ENCODE measurements at places on chromosomes 7 and 10.

- DNase-seq, result no peak
These were observed 12.1 kb upstream of the LAMB1 start for GRCh38 chr7:108014747-108015682.

DNA sequence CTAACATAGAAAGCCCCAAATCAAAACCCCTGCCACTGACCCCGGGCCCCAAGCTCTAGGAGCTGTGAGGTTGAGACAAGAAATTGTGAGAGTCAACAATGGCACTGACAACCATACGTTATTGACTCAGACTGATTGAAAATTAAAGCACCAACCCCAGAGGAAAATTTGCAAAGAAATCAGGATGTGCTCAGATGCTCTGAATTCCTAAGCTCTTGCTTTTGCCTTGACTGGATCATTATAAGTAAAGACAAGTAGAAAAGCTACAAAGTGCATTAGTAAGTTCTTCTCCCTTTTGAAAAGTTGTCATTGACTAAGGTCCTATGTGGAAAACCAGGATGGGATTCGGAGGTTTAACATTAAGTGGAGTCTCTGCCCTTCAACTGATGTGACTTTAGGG, 130.2 kb downstream of the SAMD9 start:
- DNase-seq, result no peak

DNA sequence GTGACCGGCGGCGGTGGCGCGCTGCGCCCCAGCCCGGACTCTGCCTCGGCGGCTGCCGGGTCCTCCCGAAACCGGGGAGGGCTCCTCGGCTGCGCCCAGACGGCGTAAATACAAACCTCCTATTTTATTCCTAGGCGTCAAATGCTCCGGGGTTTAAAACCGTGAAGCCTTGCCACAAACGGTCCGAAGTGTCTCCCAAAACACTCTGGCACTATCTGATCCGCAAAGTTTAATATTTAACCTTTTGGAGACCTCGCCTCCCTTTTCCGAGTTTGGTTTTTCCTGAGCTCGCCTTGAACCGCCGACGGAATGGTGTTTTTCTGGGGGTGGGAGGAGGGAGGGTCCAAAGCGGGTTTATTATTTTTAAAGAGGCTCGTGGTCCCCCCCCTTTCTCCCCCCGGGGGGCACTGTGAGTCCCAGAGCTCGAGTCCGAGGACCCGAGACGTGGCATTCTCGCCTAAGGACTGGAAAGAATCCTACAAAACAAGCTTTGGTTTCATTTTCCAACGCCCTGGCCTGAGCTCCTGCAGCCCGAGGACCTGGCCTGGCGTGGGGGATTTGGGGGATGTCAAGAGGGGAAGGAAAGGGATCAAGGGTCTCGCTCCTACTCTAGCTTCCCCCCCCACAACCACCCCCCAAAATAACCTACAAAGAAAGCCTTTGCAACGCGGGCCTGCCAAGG, 1.8 kb downstream of the TNRC18 start:
- no peak for DNase-seq

DNA sequence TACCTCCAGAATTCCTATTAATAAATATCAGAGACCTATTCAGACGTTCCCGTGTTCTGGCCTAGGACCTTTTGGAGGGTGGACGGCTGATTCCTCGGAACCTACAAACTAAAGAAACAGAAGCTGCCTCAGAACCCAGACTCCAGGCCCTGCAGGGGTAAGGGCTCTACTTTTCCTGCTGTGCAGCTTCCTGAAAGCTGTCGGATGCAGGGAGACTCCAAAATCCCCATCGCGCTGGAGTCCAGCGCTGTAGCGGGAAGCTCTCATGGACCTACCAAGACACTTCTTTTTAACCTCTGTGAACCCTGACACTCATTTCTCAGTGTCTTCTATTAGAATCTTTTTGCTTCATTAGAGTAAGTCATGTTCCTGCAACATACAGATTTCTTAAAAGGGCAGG, 244.5 kb upstream of the PITRM1 start:
- no peak for DNase-seq

- no peak for DNase-seq
These were observed 291.0 kb downstream of the RNLS start for GRCh38 chr10:88292185-88292514.

- no peak for DNase-seq
These were observed 527.3 kb upstream of the SEMA3D start for GRCh38 chr7:85714043-85714578.

DNA sequence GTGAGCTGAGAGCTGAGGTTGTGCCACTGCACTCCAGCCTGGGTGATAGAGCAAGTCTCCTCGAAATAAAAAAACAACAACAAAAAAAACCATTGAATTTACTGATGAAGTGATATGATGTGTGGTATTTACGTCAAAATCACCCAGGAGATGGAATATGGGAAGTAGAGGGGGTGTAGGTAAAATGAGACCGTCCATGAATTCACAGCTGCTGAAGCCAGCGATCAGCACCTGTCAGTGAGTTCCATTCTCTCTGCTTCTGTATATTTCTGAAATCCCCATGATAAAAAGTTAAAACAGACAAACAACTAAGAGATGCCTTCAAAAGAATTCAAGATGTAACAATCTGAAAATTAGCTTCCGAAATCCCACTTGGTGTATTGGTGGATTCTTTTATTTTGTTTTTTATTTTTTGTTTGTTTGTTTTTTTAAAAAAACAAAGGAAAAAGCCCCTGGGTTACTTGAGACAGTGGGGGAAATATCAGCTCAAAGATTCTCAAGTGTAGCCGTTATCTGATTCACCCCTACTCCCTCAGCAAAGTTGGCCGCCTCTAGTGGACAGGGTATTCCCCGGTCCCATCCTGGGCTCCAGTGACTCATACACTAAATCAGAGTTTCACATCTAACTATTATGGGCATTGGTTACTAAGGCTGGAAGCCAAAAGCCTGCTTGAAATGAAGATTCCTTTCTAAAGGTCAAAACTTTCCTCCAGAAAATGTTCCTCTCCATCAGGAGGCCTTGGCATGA, 76.4 kb downstream of the MAP3K8 start:
- no peak for DNase-seq

GRCh38 chr10:70650718-70651117, 21.6 kb upstream of the ADAMTS14 start:
- no peak for DNase-seq

GRCh38 chr7:75638594-75639070, 100.1 kb downstream of the HIP1 start:
- DNase-seq, result peak; percentile 17

DNA sequence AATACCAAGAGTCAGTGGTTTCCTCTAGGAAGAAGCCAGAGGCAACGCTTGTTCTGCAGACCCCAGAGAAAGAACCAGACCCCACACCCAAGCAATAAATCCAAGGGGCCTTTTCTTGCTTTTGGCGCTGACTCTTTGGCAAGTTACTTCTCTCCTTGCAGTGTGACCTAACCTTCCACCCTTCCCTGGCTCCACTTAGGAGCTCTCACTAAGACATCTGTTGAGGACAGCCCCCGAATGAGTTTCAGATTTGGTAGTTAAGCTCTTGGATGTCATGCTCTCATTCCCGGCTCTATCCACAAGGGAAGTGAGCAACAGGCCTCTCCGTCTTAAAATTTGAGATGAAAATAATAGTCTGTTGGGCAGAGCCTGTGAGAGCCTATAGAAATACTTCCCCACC, 50.6 kb upstream of the FAM204A start:
- DNase-seq, result no peak

GRCh38 chr7:112116894-112117293, 89.3 kb downstream of the DOCK4 start:
- DNase-seq, result no peak

DNA sequence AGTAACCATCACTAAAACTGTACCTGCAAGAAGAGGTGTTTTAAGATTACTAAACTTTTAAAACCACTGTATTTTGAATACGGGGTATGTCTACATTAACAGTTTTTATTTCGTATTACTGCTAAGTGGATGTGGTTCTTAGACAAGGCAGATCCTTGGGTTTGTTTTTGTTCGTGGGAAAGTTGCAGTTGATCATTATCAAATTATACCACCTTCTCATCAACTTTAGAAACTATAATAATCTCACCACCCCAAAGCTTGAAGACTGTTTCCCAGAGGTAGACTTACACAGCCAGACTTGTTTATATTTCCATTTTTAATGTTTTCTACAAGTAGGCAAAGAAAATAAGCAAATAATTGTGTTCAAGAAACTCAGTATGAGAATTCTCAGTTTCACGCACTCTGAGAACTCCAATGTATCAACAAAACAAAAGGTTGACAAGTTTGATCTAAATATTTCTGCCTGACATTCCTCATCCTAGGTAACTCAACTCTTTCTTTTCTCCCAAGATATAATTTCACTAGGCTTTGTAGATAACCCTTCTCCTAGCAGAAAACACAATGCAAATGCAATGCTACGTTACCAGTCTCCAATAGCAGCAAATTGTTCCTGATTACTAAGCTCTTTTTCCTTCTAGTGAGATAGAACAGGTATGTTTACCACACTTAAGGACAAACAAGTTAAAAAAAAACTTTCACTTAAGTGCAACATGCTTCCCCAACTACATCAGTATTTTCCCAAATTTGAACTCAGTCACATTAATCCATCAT, 36.0 kb downstream of the IGF2BP3 start:
- no peak for DNase-seq

Data from NCI-H187 (cell line).